Fibroblast of skin of right biceps (primary cell): ENCODE measurements at places on chromosomes 4 and X.

GRCh38 chr4:76307660-76308014 is 1.1 kb downstream of the STBD1 start:
- DNase-seq = no peak

DNA sequence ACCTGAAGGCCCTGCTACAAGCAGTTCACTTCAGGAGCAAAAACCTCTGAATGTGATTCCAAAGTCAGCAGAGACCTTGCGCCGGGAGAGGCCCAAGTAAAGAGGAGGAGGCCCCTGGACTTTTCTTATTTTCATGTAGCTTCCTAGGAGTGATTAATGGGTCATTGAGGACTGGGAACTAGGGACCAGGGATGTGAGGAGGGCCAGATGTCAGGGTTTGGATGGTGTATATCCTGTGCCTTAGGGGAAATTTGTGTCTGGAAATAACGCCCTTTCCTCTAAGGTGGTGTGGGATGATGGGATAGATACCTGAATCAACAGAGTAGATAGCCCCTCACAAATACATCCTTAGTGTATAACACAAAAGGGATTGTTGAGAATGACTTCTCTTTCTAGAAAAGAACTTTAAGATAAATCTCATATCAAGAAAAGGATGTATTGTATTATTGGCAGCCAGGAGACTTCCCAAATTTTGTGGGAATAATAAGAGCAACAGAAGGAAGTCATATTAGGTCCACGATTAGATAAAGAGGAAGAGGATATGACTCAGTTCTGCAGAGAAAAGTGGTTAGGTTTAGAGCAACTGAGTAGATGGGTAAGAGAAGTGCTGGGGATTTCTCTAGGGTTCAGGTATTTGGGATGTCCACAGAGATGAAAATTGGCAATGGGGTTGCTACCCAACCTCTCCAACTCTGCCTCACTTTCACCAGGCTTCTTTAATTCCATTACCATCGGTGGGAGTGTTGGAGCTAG is 1.1 kb downstream of the ITGB1BP2 start:
- peak; percentile 16 for DNase-seq

DNA sequence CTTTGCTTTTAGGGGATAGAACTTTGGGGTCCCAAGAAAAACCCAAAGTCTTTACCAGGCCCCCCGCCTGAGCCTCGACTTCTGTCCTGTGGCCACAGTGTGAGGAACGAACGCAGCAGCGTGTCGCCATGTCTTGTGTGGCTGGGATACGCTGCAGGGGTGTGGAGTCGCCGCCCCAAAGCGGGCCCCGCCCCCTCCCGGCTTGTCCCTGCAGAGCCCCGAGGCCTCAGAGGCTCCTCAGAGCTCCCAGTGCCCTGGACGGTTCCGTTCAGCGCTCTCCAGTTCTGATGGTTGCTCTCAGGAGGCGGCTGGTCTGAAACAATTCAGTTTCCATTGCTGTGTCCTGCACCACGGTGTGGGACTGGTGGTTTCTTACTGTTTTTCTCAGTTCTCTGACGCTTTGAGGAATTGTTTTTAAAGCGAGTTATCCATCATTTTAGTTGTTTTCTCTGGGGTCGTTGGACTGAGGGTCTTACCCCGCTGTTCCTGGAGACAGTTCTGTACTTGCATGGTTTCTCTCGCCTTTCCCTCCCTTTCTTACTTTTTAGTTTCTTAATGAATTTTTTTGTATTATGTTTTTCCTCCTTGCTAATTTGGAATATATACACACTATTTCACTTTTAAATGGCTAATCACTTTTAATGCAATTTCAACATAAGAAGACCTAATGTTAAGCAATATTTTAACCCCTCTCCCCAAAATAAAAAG is 1.6 kb upstream of the IDUA start:
- DNase-seq = peak; percentile 48

GRCh38 chr4:119655111-119655837 is 26.7 kb upstream of the PDE5A start:
- no peak for DNase-seq

DNA sequence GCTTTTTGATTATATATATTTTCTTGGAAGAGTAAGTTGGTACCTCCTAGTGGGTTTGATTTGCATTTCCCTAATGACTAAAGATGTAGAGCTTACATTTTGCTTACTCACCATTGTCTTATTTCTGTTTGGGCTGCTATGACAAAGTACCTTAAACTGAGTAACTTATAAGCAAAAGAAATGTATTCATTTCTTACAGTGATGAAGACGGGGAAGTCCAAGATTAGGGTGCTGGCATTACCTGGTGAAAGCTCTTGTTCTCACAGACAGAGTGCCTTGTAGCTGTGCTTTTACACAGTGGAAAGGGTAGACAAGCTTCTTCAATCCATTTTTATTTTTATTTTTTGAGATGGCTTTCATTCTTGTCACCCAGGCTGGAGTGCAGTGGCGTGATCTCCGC is 229.2 kb upstream of the AGA start:
- DNase-seq = no peak

GRCh38 chrX:20313899-20314298 is 47.2 kb upstream of the RPS6KA3 start:
- DNase-seq = no peak

DNA sequence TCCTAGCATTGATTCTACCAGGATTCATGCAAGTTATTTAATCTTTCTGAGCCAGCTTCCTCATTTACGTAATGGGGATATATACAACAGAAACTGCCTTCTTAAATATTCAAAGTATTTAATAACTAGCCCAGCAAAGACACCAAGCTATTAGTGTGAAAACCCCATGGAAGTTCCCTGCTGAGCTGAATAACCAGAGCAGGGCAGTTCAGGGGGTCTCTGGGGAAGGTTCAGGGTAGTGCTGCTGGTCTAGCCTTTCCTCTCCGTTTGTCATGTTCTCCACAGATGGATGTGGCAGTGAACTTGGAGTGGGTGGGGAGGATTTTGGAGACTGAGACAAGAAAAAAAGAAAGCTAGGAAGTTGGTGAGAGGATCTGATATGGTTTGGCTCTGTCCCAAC is 240.8 kb upstream of the TAPT1 start:
- no peak for DNase-seq

DNA sequence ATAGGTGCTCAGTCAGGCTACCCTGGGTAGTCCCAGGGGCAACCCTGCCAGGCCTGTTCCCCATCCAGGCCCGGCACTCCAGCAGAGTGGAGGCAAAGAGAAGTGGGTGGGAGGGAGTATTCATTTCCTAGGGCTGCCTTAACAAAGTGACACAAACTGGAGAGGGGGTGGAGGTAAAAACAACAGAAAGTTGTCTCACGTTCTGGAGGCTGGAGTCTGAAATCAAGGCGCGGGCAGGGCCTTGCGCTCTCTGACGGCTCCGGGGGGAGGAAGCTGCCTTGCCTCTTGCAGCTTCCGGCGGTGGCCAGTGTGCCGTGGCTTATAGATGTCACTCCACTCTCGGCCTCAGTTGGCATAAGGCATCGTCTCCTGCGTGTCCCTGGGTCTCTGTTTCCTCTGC is 90.8 kb downstream of the DCTD start:
- DNase-seq = no peak
